Activated gamma-delta T cell (primary cell): ENCODE measurements at places on chromosomes 16 and 17.

DNA sequence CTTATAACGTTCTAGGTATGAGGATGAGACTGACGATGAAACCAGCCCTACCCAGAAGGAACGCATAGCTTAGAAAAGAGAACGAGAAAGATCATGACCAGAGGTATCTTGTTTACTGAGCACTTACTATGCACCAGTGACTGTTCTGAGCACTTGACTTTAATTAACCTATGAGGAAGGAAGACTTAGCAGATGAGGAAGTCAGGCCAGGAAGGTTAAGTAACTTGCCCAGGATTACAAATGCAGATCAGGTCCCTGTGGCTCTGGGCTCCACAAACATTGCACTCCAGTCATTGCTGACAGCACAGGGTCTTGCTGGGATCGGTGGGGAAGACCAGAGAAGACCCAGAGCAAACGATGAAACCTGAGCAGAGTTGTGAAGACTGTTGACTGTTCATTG, 7.1 kb downstream of the KRT13 start:
- no peak for DNase-seq

- DNase-seq = no peak
These were observed 187.9 kb upstream of the CHMP6 start for GRCh38 chr17:80803451-80804428.

GRCh38 chr16:55695595-55695994, 39.8 kb downstream of the SLC6A2 start:
- DNase-seq = no peak

- DNase-seq = no peak
These were observed 23.7 kb downstream of the HSBP1 start for GRCh38 chr16:83831456-83831987.

- no peak for DNase-seq
These were observed 327.9 kb downstream of the SLC39A11 start for GRCh38 chr17:72764632-72765041.

DNA sequence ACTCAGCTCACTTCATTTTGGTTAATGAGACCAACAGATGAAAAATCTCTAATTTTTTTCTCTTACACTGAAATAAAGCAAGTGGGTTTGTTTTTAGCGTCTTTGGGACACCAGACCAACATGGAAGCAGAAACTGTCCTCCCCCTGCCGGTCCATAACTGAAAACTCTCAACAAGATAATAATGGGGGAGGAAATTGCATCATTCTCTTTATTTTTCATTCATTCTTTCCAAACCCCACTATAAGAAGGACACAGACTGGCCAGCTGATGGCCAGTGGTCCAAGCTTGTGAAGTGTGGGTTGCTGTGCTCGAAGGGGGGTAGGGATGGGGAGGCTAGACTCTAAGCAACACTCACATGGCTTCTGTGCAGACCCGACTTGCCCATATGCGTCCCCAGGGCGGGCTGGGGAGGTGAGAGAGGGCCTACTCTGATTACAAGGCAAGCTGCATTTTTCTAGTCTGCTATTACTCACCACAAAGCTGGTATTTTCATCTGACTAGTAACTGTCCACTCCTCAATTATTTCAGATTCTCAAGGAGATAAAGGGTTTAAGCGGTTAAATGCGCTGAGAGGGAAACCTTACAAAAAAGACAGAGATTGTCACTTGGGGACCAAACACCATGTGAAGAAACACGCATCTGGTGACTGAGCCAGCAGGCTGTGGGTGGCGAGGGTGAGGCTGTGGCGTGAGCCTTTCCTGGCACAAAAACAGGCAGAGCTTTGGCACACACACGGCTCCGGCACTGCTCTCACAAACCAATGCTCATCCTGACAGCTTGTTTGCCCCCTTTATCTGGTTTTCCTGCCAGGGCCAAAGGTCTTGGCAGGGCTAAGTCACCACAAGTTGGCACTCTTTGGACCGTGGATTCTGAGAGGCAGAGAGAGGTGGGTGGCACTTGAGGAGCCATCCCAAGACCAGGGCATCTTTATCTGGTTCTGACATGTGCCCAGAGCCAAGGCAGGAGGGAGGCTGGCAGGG, 38.2 kb downstream of the MARF1 start:
- DNase-seq = no peak

DNA sequence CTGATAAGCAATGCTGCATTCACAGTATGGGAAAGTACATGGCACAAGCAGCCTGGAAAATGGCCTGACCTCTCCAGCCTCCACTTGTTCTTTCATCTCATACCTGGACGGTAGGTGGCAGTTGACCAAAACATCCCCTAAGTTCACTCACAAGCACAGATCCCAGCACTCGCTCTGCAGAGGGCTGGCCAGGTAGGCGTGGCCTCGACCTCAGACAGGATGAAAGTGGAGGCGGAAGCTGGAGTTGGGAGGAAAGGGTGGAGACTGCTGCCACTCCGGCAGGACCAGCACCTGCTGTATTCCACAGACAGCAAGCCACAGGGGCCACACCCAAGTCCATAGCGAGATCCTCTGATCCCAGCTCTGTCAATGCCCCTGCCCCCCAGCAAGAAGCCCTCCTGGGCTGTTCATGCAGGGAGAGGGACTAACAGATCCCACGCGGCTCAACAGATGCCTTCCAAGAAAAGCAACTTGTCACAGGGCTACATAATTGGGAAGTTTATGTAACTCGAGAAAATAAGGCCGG, 31.3 kb downstream of the ZCCHC14 start:
- DNase-seq = no peak

DNA sequence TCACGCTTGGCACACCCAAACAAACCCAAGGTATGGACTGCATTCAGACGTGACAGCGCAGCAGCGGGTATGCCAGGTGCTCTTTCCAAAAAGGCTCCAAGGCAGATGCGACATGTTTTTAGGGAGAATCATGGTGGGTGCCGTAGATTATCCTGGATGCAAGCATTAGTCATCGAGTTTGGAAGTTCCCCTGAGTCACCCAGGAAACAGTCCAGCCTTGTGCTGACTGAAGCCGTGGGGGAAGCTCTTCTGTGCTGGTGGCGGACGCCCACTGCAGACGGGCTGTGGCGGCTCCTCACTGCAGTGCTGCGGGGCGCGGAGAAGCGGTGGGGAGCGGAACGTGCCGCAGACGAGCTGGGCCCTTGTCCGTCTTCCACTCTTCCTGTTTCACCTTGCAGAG, 13.9 kb downstream of the JPT2 start:
- DNase-seq = no peak

GRCh38 chr17:33803199-33803685, 451.8 kb upstream of the CCL2 start:
- DNase-seq = no peak

DNA sequence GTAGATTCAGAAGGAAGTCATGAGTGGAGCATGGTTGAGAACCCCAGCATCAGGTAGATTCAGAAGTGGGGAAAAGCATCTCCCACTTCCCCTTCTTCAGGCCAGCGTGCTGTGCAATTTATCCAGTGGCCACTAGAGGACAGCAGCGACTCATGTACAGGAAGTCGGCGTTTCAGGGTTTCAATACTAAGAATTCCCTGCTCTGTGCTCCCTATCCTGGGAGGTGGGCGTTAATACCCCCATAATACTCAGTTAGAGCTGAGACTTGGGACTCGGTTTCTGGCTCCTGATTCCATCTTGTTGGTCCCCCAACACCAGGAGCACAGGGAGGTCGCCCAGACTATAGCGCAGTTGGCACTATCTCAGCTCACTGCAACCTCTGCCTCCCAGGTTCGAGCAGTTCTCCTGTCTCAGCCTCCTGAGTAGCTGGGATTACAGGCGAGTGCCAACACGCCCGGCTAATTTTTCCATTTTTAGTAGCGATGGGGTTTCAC, 75.3 kb upstream of the AMZ2 start:
- no peak for DNase-seq

- DNase-seq = no peak
These were observed 14.7 kb downstream of the DEXI start for GRCh38 chr16:10927497-10928112.

- DNase-seq = no peak
These were observed 18.6 kb downstream of the ALOX12B start for GRCh38 chr17:8068736-8069586.

- DNase-seq = no peak
These were observed 131.3 kb downstream of the AIPL1 start for GRCh38 chr17:6303664-6304063.

GRCh38 chr17:7508145-7508544, 24.0 kb downstream of the POLR2A start:
- DNase-seq = no peak

DNA sequence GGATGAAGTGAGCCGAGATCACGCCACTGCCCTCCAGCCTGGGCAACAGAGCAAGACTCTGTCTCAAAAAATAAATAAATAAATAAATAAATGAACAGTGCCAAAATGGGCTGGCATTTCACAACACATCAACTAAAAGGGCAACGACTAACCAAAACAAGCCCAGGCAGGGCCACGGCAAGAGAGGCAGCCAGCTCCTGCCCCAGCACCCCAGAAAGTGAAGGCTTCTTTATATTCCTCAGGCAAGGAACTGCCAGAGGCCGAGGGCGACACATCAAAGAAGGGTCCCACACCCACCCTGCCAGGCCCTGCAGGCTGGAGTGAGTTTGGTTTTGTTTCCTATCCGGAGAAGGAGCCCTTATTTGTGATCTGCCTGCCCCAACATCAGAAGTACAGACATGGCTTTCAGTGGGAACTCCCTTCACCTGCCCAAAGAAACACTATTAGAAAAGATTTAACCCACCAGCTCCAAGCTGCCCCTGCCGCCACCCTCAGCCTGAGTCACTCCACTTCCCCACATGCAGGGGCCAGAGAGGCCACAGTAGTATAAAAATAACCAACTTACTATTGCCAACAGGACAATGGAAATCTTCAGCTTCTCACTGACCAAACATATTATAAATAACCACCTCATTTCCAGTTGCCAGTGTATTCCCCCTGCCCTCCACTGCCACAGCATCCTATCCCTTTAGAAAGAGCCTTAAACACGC, 8.0 kb downstream of the FBXO31 start:
- DNase-seq = no peak

GRCh38 chr16:4511441-4512082, 27.0 kb downstream of the CDIP1 start:
- no peak for DNase-seq

GRCh38 chr17:65035704-65036103, 20.8 kb downstream of the GNA13 start:
- no peak for DNase-seq

DNA sequence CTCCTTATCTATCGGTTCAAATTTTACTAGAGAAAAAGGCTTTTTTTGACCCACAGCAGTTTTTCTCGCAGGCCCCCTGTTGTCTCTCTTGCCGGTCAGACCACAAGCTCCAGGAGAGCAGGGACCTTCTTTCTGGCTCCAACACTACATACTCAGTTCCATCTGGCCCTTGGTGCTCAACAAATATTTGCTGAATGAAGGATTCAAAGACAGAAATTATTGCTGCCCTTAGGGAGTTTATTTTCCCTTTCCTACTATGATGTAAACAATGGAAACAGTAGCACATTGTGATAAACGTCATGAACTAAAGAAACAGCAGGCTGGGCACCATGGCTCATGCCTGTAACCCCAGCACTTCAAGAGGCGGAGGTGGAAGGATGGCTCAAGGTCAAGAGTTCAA, 59.0 kb upstream of the ATP2A3 start:
- DNase-seq = no peak

DNA sequence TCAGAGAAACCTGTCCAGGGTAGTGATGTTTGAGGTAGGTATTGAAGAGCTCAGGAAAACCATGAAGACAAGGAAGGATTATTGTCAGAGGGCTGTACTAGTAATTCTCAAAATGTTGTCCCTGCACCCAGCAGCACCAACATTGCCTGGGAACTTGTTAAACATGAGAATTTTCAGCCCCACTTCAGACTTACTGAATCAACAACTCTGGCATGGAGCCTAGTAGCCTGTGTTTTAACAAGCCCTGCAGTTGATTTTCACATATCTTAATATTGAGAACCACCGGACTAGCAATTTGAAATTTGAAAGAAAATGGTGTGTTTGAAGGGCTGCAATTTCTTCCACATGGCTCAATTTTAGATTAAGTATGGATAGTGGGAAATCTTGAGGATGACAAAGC, 2.8 kb upstream of the KIF2B start:
- no peak for DNase-seq

DNA sequence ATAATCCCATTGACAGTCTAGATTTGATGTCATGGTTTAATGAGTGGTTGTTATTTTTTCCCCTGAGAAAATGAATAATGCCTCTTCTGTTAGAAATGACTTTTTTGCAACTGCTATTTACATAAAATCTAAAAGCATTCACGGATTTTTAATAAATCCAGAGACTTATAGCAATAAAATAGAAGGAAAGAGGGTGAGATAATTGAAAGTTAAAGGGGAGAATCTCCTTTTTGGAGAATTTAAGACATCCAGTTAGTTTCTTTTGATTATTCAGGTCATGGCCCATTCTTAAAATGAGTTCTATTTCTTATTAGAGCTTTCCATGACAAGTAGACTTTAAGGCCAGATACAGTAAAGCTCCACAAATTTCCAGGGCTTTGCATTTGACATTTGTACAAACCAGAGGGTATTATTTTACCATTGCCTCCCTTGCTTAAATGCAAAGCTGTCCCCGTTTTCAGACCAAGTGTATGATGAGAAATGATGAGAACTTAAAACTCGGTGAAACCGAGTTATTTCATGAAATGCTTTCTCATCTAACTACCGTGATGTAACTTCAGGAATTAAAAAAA, 789.0 kb upstream of the SOX9 start:
- DNase-seq = no peak

GRCh38 chr17:28975646-28976045, 24.3 kb upstream of the PHF12 start:
- no peak for DNase-seq

DNA sequence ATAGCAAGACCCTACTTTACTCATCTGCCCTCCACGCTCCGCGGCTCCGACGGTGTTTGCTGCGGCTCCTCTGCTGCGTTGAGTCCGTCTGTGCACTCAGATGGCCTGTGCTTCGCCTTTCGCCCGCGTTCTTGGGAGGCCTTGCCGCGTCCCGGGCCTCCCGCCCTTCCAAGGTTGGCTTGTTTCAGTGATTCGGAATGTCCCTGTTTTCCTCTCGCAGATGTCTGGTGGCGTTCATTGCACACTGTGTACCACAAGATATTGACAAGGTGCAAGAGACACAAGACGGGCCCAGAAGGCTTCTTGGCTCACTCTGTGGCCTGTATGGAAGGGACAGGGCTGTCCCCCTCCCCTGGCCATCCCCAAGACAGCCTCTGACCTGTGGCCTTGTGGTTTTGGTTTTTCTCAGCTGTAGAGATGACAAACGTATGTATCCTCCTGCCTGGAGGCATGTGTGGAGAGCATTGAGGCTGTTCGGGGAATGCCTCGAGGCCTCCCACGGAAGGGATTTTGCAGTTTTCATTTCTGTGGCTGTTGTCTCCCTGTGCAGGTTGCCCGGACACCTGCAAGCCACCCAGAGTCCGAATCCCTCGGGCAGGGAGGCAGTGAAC, 15.4 kb downstream of the MGRN1 start:
- no peak for DNase-seq
